HepG2 (cell line): ENCODE measurements at places on chromosomes 7 and 10. TPM values are rescaled to one million over a fixed set of nuclear protein-coding genes. Genes with fewer than 3 reads are reported as not detected.

Gene C10orf67
- not detected in 2 replicates for total RNA-seq

Gene HDAC9
- 0.06 and 0.07 TPM in 2 replicates for total RNA-seq

Gene PNLIPRP2
- total RNA-seq = 0.95 and 0.97 TPM in 2 replicates

Gene TSPAN12
- total RNA-seq = 0.70 and 0.95 TPM in 2 replicates

Gene ELAPOR2
- total RNA-seq = 8.4 and 10.3 TPM in 2 replicates

Gene JMJD1C
- 42.7 and 51.4 TPM in 2 replicates for total RNA-seq

Gene LRRTM3
- not detected in 2 replicates for total RNA-seq

Gene TMEM213
- not detected in 2 replicates for total RNA-seq

Gene MYH16
- total RNA-seq = 0.15 and 0.20 TPM in 2 replicates

- no peak for DNase-seq
Observed at GRCh38 chr7:47327346-47327697, 254.6 kb downstream of the TNS3 start.

DNA sequence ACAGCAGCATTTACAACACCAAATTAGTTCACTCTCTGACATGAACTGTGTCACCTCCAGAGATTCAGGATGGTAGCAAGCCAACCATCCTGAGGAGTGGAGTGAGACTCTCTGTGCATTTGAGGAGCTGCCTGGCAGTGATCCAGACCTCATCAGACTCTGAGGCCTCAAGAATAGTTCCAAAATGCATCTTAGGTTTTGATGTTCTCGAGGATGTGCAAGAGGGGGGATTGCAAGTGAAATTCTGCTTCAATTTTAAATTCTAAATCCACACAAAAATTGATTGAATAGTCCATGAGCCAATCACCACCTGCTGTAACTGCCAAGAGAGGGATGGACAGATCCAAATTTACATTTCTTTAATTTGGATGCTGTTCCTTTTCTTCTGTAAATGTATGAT lies 49.7 kb downstream of the SLK start:
- no peak for DNase-seq

DNA sequence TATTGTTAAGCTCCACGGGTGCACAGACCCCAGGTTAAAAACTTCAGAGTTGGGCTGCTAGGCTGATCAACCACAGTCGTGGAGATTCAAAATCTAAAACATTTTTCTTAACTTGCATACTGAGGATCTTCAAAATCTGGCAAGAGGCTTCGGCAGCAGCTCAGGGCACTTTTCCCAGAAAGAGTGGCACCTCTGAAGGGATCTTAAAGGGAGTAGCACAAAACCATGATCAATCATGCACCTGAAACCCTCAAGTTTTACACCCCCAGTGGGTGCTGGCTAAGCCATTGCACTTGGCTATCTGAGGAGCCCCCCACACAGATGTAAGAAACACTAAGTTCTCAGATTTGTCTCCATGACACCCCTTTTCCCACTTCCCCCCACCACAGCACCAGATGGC lies 151.7 kb downstream of the CALN1 start:
- DNase-seq = no peak

DNA sequence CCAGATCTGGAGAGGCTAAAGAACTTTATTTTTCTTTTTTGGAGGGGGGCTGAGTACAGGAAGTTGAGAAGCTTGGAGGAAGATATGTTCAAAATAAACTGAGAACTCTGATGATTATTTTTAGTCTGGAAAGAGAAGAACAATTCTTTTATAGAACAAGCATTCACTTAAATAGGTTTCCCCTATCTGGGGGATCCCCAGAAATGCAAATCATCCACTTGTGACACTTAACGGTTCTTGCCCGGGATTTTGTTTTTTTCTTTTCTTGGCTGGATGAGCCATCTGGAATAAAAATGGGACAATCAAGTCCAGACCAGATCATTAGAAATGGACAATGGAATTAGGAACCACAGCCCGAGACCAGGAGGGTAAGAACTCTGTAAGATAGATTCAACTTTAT lies 95.9 kb upstream of the EGR2 start:
- no peak for DNase-seq

- DNase-seq = no peak
Observed at GRCh38 chr7:15963206-15963605, 276.7 kb upstream of the MEOX2 start.

DNA sequence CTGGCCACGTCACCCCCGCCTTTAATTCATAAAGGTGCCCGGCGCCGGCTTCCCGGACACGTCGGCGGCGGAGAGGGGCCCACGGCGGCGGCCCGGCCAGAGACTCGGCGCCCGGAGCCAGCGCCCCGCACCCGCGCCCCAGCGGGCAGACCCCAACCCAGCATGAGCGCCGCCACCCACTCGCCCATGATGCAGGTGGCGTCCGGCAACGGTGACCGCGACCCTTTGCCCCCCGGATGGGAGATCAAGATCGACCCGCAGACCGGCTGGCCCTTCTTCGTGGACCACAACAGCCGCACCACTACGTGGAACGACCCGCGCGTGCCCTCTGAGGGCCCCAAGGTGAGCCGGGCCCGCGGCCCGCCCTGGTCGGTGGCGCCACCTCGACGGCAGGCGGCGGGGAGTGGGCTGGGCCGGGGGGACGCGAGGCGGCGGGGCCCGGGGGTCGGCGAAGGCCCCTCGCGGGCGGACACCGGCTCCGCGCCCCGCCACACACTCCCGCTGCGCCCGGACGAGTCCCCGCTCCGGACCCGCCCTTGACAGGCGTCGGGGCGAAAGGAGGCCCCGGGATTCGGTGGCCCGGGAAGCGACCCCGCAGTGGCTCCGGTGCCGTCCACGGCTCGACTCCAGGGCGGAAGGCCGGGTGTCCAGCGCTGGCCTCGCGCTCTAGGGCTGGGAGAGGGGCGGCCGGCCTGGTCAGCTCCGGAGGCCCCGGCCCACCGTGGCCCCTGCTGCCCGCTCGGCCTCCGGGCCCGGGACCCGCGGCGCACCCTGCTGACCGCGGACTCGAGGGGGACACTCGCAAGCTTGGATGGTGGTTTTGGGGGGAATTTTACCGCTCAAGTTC lies 557 bp downstream of the BAG3 start:
- no peak for DNase-seq

DNA sequence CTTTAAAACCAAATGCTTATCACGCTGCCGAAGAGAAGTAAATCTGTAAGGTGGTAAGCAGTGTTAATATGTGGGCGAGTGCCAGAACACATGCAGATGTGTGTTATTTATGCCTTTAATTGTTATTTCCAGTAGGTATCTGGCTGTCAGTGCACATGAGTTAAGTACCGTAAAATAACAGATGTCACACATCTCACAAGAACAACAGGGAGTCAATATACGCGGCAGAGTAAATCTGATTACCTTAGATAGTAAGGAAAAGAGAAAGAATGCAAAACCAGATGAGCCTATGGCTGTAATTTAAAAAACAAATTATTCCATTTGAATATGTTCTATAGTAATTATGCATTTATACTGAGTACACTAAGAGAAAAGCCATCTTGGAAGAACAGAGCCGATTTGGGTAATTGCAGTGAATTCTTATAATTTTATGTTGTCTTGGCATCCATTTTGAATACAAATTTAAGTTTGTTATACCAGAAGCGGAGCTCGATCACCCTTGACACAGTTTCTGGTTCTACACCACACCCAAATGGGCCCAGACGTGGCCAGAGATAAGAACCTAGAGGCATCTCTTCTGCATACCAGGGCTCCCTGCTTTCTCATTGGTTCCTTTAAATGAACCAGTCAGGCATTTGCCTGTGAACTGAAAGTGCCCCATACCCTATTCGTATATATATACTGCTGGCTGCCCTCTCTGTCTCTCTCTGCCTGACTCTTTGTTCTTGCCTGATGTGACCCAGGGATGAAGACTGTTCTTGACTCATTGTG lies 34.8 kb downstream of the DNAJB9 start:
- no peak for DNase-seq

GRCh38 chr7:100577103-100577502 lies 3.4 kb upstream of the SAP25 start:
- no peak for DNase-seq

DNA sequence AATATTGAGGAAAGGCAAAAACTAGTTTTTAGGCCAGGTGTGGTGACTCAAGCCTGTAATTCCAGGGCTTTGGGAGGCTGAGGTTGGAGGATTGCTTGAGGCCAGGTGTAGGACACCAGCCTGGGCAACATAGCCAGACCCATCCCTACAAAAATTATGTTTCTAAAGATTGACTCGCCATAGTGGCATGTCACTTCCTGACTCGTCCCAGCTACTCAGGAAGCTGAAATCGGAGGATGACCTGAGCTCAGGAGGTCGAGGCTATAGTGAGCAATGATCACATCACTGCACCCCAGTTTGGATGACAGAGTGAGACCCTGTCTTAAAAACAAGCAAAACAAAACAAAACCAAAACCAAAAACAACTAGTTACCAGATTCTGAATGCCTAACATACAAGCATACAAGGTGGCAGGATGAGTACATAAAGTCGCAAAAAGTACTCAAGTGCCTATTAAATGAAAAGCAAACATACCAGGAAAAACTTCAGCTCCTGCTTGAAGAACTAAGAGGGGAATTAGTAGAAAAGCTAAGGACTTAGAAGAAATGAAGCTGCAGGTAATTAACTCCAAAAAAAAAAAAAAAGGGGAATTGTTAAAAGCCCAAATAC lies 14.1 kb downstream of the ZNF398 start:
- no peak for DNase-seq

DNA sequence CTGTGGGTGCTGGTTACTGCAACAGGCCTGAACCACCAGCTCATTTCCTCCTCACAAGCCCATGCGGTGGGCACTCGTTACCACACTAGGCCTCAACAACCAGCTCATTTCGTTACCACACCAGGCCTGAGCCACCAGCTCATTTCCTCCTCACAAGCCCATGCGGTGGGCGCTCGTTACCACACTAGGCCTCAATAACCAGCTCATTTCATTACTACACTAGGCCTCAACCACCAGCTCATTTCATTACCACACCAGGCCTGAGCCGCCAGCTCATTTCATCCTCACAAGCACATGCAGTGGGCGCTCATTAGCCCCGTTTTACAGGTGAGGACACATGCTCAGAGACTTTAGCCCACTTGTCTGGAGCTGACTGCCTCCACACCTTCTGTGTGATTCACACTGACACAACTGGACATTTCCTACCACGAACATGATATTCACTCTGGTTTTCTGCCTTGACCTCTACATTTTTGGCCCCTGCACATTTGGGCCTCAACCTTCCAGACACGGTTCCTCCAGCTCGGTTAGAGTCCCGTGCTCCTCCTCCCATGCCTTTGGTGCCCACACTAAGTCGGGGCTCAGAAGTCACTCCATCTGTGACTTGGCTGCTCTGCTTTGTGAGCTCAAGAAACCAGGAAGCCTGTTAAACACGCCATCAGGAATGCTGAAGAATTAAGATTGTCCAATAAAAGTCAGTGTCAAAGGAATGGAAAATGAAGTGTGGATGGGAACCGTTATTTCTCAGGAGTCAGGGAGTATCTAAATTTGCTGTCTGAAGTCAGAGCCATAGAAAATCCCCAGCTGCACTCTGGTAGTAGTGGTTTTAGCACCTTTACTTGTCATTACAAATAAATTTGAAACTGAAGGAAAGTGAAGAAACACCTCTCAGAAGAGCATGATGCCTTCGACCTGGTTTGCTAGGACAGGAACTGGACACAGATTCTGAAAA lies 55.8 kb upstream of the LANCL2 start:
- DNase-seq = no peak

- no peak for DNase-seq
Observed at GRCh38 chr10:69475433-69475830, 24.2 kb downstream of the TSPAN15 start.

DNA sequence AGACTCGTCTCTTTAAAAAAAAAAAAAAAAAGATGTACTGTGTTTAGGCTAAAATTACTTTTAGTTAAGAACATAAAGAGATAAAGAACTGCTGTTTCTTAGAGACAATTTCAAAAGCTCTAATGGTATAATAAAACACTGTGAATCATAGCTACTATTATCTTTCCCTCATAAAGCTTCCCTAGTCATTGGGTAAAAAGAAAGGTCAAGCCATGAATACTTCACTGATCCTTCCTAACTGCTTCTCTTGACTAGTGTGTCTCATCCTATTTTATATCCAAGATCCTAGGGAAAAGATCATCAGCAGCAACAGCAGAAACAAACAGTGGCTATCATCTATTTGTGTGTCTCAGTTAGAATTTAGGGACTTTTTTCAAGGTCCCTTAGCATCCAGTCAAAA lies 10.5 kb downstream of the YME1L1 start:
- DNase-seq = no peak

GRCh38 chr7:17743316-17743715 lies 197.0 kb downstream of the SNX13 start:
- no peak for DNase-seq

- DNase-seq = no peak
Observed at GRCh38 chr10:76582531-76582930, 1055.1 kb downstream of the KCNMA1 start.

DNA sequence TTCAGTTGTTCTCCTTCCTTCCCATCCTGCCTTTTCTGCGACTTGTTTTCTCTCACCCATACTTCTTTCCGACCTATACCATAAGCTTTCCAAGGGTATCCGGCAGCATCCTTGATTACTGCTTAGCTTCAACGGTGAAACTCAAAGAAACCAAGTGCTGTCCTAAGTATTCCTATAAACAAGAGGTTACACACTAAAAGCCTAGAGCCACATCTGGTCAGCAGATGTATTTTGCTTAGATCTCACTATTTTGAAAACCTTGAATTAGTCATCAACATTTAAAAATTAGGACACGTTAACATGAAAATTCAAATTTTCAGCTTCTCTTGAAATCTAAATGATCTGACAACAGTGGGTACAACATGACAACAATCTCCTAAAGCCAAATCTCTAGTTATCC lies 20.0 kb downstream of the ARHGAP21 start:
- no peak for DNase-seq

GRCh38 chr7:141945356-141945755 lies 1.4 kb downstream of the CLEC5A start:
- no peak for DNase-seq
